Suppressor macrophage treated with lipopolysaccharide for 1 hour (primary cell): ENCODE measurements at places on chromosomes 6 and 20.

DNA sequence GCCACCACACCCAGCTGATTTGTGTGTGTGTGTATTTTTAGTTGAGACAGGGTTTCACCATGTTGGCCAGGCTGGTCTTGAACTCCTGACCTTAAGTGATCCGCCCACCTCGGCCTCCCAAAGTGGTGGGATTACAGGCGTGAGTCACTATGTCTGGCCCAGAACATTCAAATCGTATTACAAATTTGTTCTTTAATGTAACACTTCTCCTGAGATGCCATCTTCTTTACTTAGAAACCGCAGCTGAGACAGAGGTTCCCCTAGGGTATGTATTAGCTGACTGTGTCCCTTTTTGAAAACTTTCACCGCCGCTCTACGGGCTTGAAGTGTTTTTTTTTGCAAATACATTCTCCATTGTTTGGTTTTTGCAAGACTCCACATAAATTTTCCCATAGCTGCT lies 62.6 kb downstream of the TOX2 start:
- DNase-seq, result no peak

- no peak for DNase-seq
These were observed 96.2 kb upstream of the MAP7 start for GRCh38 chr6:136646377-136646776.

DNA sequence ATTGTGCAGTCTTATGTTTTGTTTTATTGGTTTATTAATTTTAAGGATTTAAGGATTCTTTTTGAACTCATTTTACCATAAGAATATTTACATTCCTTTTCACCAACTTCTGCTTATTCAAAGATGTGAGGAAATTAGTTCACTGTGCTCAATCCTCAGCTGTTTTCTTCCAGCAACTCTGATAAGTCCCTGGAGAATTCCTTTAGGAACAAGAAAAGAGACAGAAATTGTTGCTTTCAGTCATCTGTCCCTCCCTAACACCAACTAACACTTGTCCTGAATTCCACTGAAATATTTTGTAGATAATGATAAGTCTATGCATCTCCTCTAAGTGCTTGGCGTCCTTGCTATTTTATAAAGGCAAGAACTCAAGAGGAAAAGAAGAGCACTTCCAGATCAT lies 334.8 kb upstream of the MARCKS start:
- no peak for DNase-seq

DNA sequence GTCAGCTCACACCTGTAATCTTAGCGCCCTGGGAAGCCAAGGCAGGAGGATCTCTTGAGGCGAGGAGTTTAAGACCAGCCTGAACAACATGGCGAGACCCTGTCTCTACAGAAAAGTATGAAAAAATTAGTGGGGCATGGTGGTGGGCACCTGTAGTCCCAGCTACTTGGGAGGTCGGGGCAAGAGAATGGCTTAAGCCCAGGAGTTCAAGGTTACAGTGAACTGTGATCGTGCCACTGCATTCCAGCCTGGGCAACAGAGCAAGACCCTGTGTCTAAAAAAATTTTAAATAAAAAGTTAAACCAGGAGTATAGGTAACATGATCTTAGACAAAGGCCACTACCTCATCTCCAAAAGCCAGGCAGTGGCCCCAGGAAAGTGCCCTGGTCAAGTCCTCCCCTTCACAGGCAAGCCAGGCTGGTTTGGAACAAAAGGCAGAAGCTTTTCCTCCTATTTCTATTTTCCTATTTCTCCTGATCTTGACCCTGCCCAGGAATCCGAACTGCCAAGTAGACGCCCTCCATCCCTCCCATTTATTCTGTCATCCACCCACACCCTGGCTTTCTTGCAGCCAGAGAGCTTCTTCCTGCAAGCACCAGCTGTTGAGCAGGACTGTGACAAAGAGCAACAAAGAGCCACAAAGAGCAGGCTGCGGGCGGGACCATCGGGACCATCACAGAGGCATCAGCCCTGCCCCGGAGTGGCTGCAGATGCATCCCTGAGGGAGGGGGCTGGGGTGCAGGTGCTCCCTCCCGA lies 149.9 kb upstream of the AFDN start:
- DNase-seq, result no peak

- no peak for DNase-seq
These were observed 4.6 kb downstream of the HLA-DPB1 start for GRCh38 chr6:33080127-33081089.

DNA sequence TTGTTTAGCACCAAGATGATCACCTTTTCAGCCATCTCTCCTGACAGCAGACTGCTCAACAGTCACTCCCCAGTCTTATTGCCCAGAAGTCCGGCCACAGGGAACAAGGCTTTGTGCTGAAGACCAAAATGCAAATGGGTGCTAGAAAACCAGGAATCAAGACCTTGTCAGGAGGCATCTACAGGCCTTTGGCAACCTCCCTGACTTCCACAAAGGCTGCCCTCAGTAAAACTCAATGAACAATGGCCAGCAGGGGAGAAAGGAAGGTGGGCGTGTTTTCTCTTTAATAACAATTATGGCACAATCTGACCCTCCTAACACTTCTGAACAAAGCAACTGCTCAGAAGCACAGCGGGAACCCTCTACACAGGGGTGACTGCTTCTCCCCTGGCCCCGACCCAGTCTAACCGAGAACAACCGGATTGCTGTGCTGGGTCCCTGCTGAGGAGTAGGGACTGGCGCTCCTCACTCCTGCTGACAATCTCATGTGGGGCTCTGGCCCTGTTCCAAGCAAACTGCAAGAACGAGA lies 41.6 kb downstream of the PLCG1 start:
- DNase-seq, result no peak

DNA sequence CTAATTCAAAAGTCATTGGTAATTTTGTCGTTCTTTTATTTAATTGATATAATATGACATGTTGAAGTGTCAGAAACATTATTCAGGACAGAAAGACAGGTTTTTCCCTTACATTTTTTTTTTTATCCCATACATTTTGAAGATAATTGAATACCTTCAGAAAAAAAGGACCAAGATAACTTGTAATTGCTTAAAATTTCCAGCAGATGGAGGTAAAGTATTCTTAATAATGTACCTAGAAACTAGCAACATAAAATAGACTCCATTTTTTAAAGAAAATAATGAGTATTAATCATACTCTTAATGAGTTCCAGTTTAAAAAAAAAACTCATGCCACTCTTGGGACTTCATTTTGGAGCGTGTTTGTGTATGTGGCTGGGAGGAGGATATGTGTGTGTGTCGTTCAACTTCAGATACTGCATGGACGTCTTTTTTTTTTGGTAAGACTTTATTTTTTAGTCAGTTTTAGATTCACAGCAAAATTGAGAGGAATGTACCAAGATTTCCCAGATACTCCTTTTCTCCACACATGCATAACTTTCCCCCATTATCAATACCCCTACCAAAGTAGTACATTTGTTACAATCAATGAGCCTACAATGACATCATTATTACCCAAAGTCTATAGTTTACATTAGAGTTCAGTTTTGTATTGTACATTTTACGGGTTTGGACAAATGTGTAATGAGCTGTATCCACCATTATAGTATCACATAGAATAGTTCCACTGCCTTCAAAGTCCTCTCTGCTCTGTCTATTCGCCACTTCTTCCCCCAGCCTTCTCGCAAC lies 79.4 kb downstream of the ROS1 start:
- peak; percentile 53 for DNase-seq
